Mucosa of gallbladder (tissue), 1 donor: ENCODE measurements at places on chromosomes 2 and 18.

- no peak for DNase-seq
These were observed 265.3 kb downstream of the PAX3 start for GRCh38 chr2:222033541-222033940.

GRCh38 chr2:46195819-46196218 is 101.4 kb upstream of the EPAS1 start:
- no peak for DNase-seq

- no peak for DNase-seq
These were observed 309.3 kb upstream of the LRRTM4 start for GRCh38 chr2:77831471-77831870.

GRCh38 chr18:56509656-56510055 is 128.7 kb downstream of the TXNL1 start:
- DNase-seq: no peak

DNA sequence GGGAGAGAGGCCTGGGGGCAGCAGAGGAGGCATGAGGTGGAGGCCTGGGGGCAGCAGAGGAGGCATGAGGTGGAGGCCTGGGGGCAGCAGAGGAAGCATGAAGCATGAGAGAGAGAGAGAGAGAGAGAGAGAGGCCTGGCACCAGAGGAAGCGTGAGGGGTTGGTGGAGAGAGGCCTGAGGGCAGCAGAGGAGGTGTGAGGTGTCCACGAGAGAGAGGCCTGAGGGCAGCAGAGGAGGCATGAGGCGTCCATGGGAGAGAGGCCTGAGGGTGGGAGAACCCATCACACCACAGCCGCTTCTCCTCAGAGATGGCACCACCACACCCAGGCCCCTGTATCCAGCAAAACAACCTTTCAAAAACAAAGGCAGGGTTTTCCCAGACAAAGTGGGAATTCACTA is 55.7 kb upstream of the KCNG2 start:
- no peak for DNase-seq

DNA sequence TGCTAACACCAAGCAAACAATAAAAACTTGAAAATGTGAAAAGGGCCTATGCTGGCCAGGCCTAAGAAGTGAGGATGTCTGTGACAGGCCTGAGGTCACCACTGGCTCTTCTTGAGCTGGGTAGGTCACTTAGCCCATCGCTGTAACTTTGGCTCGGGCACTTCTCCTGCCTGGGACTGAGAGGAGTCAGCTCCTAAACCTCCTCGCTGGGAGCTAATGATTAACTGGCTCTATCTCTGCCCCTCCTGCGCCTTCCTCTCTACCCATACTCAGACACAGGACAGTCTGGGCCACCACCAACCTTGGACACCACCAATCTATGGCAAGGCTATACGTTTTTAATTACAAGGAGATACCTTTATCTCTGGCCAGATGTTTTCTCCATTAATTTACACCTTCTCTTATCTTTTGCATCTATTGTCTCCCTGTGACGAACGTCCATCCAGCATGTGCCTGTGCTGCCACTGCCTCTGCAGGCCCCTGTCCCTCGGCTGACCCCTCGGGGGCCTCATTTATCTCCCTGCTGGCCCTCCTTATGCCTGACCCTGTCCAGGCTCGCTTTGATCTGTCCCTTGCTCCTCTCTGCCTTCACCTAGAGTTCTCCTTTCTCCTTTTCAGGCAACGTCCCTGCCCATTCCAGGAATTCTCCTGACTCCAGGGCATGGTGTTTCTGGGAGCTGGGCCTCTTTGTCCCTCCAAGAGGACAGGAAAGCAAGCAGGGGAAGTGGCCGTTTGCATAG is 149.1 kb upstream of the GATA6 start:
- no peak for DNase-seq

DNA sequence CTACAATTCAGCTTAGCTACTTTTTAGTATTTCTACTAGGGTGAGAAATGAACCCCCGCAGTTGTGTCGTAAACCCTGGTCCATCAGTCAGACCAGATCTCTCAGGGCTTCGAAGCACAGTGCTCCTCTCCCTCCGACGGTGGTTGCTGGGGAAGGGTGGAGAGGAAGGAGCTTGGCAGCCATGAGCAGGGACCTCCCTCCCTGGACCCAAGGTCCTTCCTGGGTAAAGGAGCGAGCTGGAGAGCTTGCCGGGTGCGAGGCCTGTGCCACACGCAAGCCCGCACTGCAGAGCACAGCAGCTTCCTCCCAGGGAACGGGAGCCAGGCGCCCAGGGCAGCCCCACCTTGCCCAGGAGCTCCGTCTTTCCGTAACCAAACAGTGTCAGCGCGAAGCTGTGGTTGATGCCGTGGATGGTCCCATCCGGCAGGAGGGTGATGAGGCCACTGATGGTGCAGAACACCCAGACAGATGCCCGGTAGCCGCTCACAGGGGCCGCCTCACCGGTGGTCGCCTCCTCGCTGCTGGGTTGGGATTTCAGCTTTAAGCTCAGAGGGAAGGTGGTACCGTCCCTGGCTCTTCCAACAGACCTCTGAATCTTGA is 12.5 kb downstream of the PASK start:
- no peak for DNase-seq

- no peak for DNase-seq
These were observed 834.4 kb upstream of the SLC39A10 start for GRCh38 chr2:194822657-194823056.

- DNase-seq: no peak
These were observed 82.6 kb downstream of the CERKL start for GRCh38 chr2:181574321-181574720.

GRCh38 chr18:39497821-39498220 is 1932.2 kb upstream of the CELF4 start:
- no peak for DNase-seq

- DNase-seq: no peak
These were observed 198.7 kb downstream of the TGIF1 start for GRCh38 chr18:3648641-3649040.

GRCh38 chr2:30273574-30273929 is 42.2 kb downstream of the LBH start:
- no peak for DNase-seq

GRCh38 chr2:9812945-9813311 is 30.3 kb upstream of the TAF1B start:
- DNase-seq: no peak

- peak; percentile 70 for DNase-seq
These were observed 6.2 kb upstream of the PER2 start for GRCh38 chr2:238294393-238295143.

GRCh38 chr2:100800915-100801314 is 19.0 kb upstream of the NPAS2 start:
- DNase-seq: no peak

GRCh38 chr2:88738271-88738670 is 46.8 kb downstream of the RPIA start:
- DNase-seq: no peak

- DNase-seq: no peak
These were observed 518.2 kb upstream of the ZEB2 start for GRCh38 chr2:145038041-145038525.

- DNase-seq: no peak
These were observed 765.8 kb downstream of the METTL4 start for GRCh38 chr18:1805521-1805920.

DNA sequence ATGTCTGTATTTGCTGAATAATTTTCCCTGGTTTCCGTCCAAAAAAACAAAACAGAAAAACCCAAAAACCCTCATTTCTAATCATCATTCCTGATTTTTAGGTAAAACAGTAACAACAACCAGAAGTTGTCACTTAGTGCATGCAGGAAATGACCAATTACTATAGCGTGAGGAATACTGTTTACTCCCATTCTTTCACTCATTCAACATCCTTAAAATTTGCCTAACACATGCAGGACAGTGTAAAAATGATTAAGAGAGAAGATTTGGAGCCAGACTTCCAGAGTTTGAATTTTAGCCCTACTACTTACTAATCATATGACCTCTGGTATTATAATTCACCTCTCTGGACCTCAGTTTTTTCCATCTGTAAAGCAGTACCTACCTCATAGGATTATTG is 83.1 kb downstream of the FIGN start:
- no peak for DNase-seq

DNA sequence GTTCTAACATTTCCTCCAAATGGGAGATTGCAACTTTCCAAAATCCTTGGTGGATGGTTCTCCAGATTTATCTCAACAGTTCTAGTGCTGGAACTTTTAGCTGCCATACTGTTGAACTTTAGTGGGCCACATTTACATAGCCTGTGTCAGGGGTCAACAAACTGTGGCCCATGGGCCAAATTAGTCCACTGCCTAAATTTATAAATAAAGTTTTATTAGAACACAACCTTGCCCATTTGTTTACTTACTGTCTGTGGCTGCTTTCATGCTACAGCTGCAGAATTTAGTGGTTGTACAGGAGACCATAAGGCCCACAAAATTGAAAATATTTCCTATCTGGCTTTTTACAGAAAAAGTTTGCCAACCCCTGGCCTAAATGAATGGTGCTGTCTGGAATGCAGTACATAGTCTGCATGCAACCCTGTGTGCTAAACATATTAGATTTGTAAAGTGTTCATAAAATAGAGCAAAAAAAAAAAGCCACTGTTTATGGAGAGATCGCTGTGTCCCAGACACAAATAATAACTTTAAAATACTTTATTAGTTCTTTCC is 30.3 kb downstream of the MGAT5 start:
- DNase-seq: no peak

DNA sequence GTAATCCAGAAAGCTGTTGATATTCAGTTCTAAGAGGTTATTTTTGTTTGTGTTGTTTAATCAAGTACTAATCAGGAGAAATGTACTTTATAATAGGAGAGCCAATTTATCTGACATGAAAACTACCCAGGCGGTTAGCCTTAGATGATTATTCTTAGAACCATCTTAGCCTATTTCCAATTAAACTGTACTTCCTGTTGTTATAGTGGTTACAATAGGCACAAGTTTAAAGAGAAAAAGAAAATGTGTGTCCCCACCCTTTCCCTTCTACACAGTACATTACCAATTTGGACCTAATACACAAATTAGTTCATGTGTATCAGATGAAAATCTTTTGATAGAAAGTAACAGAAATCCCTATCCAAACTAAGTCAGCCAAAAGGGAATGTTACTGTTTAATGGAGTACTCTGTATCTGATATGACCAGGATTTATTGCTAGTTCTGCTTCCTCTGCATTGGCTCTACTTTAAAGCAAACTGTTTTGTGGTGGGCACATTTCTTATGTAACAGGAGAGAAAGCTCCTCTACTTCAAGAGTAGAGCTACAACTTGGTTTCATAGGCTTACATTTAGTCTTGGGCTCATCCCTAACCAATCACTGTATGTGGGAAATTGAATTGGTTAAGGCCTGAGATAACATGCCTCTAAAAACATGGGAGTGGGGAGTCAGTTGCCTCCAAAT is 217.9 kb downstream of the UBE2E3 start:
- no peak for DNase-seq

GRCh38 chr2:241031436-241032165 is 33.2 kb downstream of the SNED1 start:
- no peak for DNase-seq

DNA sequence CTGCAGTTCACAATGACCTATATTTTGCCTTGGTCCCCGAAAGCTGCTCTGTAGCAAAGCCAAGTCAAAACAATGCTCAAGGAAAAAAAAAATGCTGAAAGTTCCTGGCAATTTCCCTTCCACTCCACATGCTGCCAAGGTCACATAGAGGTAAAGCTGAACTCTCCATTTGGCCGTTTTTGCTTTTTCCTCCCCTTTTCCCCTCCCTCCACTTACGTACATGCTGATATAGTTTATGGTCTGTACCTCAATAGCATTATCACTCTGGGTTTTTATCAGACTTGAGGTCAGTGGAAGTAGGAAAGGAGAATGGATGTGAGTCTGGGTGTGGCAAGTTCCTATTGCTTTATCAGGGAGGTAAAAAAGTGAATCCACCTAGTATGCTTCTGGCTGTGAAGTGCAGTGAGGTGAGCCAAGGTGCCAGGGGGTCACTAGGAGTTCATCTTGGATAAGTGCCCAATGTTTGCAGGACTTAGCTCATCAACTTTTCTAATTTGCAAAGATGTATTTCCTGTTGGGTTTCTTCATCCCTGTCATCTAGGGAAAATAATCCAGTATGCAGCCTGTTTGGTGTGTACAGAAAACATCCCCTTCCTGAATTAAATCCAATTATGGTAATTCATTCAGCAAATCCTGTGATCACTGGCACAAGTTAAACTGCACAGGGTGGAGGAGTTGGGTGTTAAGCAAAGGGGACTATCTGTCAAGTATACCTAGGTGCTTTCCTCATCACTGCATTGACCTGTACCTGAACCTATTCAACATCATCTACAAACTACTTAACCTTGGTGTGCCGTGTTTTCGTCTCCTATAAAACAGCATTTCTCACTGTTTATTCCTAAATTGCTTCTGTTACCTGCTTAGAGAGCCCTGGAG is 124.3 kb upstream of the CYP26B1 start:
- DNase-seq: peak; percentile 11

DNA sequence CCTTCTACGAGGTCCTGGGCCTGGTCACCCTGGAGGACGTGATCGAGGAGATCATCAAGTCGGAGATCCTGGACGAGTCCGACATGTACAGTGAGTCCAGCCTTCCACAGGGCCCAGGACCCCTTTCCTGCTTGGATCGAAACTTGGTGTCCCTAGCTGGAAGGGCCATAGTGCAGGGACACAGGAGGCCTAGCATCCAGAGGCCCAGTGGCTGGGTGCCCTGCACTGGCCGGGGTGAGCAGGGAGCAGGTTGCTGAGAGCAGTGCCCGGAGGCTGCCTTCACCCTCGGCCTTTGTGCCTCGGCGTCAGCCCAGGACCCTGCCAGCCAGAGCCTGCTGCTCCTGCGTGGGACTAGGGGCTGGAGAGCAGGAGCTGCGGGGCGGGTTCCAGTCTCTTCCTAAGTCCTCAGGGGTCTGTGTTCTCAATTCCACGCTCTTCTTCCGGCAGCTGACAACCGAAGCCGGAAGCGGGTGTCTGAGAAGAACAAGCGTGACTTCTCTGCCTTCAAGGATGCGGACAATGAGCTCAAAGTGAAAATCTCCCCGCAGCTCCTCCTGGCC is 18.9 kb upstream of the CNNM3 start:
- no peak for DNase-seq

- no peak for DNase-seq
These were observed 557.3 kb upstream of the ZNF804A start for GRCh38 chr2:184041077-184041476.

GRCh38 chr2:238462782-238463396 is 36.2 kb downstream of the ASB1 start:
- no peak for DNase-seq

GRCh38 chr18:34594266-34594665 is 115.8 kb upstream of the DTNA start:
- no peak for DNase-seq

- DNase-seq: no peak
These were observed 27.8 kb downstream of the MEX3C start for GRCh38 chr18:51169731-51170130.
